ENCODE measurements at places on chromosomes 16 and 17. TPM values are rescaled to one million over a fixed set of nuclear protein-coding genes. Genes with fewer than 3 reads are reported as not detected.

Gene CDH8
- total RNA-seq: not detected

Gene CMTM2
- not detected for total RNA-seq

Gene METRN
- total RNA-seq: 79.5 TPM

Gene PMP22
- 54.1 TPM for total RNA-seq

Gene CFAP119
- 3.8 TPM for total RNA-seq

Gene SLC5A11
- not detected for total RNA-seq

Gene CCDC200
- not detected for total RNA-seq

Gene TBC1D16
- 23.8 TPM for total RNA-seq

Gene CMTM3
- 8.5 TPM for total RNA-seq

Gene ZFPM1
- 0.55 TPM for total RNA-seq

Gene KRTAP17-1
- total RNA-seq: 0.12 TPM

Gene OTOP2
- not detected for total RNA-seq

Gene PYY
- total RNA-seq: not detected

Gene CDH16
- total RNA-seq: not detected

Gene KRTAP1-5
- 54.1 TPM for total RNA-seq

Gene CACNG1
- total RNA-seq: not detected

Gene TEKT1
- not detected for total RNA-seq

Gene ABCC11
- total RNA-seq: 0.11 TPM

Gene NPTX1
- 4.9 TPM for total RNA-seq

Gene KRTAP4-9
- total RNA-seq: 0.12 TPM

Gene ZP2
- total RNA-seq: not detected

Gene AOC2
- total RNA-seq: 0.75 TPM

Gene MRPS23
- 31.3 TPM for total RNA-seq

Gene CACNG3
- total RNA-seq: not detected

Gene KRTAP3-1
- not detected for total RNA-seq

Gene ZG16
- not detected for total RNA-seq

Gene ST6GALNAC2
- 0.89 TPM for total RNA-seq

Gene KIF2B
- not detected for total RNA-seq

Gene HNF1B
- not detected for total RNA-seq

Gene HLF
- total RNA-seq: 0.33 TPM

Gene LCMT1
- 42.2 TPM for total RNA-seq

Gene CCDC154
- total RNA-seq: 0.22 TPM

Gene NOD2
- 0.25 TPM for total RNA-seq

Gene SLC16A3
- total RNA-seq: 123 TPM

Gene COX11
- total RNA-seq: 82.0 TPM

Gene MEOX1
- total RNA-seq: not detected

Gene TRPV3
- total RNA-seq: 1.00 TPM

Gene CFAP97D1
- under 0.01 TPM for total RNA-seq

Gene SPN
- not detected for total RNA-seq

Measured in uterine smooth muscle cell (primary cell).